ENCODE measurements at places on chromosomes 6 and 20.

GRCh38 chr6:125962900-125963497 is 6.4 kb downstream of the HINT3 start:
- DNase-seq, result no peak

GRCh38 chr6:78614961-78615360 is 252.4 kb upstream of the IRAK1BP1 start:
- DNase-seq, result no peak

- DNase-seq, result no peak
Observed at GRCh38 chr6:44020664-44021425, 106.4 kb downstream of the MRPL14 start.

GRCh38 chr6:135181333-135182070 is 394 bp downstream of the MYB start:
- no peak for DNase-seq

GRCh38 chr6:15194453-15194852 is 51.4 kb upstream of the JARID2 start:
- DNase-seq, result no peak

DNA sequence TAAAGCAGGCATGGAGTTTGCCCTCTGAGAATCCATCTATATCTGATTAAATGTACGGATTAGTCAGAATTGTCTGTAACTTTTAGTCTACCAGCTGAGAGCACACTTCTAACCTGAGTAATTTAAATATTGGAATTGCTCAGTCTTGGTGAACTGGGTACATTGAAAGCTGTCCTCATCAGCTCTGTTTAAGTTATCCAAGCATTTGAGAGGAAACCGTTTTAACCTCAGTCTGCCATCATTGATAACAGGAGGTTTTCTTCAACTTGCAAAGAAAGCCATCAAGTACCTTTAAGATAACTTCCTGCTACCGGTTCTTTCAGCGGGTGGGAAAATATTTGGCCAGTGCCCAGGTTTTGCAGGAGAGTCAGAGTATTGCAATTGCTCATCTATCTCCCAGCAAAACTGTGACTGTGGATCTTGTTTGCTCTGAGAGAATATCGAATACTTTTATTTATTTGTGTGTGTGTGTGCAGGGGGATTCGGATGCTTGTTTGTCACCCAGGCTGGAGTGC is 31.1 kb upstream of the F13A1 start:
- no peak for DNase-seq

DNA sequence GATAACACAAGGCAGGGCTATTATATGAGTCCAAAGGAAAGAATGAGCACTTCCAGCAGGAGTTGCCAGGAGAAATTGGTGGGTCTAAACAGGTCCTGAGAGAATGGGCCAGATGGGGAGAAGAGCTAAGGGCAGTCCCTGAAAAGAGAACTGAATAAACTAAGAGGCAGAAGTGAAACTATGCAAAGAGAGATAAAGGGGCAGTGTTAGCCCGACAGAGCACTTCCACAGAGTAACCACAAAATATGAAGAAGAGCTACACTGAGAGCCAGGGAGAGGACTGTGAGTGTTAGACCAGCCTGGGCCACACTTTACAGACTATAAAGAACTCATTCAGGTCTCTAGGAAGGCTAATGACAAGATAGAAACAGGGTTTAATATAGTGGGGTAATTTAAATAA is 43.8 kb downstream of the RALGAPA2 start:
- no peak for DNase-seq

DNA sequence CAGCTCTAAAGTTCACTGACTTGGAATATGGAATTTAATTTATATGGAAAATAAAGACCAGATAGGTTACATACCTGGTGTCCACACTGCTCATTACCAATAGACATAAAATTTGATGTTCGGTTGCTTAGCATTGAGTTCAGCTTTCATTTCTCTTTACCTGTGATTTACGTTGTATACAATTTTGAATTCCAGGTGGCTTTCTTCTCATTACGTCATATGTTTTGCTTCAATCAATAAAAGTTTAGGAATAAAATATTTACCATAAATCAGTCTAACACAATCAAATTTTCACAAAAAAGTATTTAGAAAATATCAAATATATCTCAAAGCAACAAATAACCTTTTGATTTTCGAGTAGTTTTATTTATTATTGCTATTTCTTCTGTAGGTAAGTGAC is 40.8 kb downstream of the HDGFL1 start:
- no peak for DNase-seq

- peak; percentile 40 for DNase-seq
Observed at GRCh38 chr20:31833130-31833930, 12.1 kb downstream of the FOXS1 start.

DNA sequence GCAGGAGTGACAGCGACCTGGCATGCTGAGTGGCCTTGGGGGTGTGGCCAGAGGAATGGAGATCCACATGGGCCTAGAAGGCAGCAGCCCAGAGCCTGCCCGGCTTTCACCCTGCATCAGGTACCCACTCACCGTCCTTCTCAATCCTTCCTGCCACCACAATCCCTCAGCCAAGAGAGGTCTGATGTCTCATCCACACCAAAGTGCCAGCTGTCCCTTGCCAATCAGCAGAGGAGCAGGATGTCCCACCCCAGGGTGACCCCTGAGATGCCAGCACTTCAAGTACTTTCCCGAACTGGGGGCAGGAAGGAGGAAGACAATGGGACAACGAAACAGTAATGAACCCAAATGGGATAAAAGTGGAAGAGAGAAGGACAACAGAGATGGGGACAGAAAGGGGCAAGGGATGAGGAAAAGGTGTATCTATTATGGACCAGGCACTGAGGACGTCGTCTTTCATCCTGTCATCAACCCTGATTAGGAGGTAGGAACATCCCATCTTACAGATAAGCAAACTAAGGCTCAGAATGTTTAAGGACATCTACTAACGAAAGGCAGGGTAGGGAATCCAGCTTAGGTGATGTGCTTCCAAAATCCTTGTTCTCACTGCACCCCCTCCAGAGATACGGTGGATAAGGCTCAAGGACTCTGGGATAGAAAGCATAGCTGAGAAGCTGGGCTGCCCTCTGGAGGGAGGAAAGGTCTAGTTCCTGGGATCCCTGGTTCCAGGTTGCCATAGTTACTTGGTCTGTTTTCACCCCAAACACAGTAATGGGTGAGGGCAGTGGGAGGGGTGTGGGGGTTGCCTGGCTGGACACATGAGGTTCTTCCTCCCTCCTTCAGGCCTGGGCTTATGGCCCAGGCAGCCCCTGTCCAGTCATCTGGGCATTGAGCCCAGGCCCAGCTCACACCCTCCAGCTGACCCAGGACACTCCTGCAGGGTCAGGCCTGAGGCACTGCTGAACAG is 4.5 kb upstream of the TNXB start:
- peak; percentile 99 for DNase-seq

GRCh38 chr6:142482974-142483373 is 181.2 kb downstream of the ADGRG6 start:
- peak; percentile 40 for DNase-seq

GRCh38 chr6:6283746-6284145 is 36.7 kb downstream of the F13A1 start:
- DNase-seq, result no peak

GRCh38 chr6:167410462-167410861 is 85.6 kb downstream of the TTLL2 start:
- no peak for DNase-seq

GRCh38 chr6:756224-756623 is 63.3 kb upstream of the EXOC2 start:
- no peak for DNase-seq

- peak; percentile 63 for DNase-seq
Observed at GRCh38 chr20:25364180-25364788, 26.4 kb downstream of the ABHD12 start.

GRCh38 chr6:123380257-123380656 is 256.5 kb downstream of the TRDN start:
- peak; percentile 43 for DNase-seq

GRCh38 chr6:32216285-32216684 is 7.6 kb downstream of the NOTCH4 start:
- no peak for DNase-seq

DNA sequence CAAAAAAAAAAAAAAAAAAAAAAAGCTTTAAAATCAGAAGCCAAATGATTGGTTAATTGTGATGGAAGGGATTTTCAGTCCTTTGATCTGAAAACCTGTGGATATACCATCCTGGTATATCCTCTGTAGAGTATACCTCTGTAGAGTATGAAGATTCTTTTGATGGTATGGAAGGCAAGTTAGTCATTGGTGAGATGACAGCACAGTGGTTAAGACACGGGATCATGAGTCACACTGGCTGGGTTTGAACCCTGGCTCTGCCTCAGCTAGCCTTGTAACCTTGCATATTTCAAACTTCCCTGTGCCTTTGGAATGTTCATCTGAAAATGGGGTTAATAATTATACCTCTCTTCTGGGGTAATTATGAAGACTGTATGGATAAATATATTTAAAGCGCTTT is 179.3 kb downstream of the CARMIL1 start:
- peak; percentile 91 for DNase-seq

- no peak for DNase-seq
Observed at GRCh38 chr20:1075616-1076015, 42.8 kb upstream of the PSMF1 start.

DNA sequence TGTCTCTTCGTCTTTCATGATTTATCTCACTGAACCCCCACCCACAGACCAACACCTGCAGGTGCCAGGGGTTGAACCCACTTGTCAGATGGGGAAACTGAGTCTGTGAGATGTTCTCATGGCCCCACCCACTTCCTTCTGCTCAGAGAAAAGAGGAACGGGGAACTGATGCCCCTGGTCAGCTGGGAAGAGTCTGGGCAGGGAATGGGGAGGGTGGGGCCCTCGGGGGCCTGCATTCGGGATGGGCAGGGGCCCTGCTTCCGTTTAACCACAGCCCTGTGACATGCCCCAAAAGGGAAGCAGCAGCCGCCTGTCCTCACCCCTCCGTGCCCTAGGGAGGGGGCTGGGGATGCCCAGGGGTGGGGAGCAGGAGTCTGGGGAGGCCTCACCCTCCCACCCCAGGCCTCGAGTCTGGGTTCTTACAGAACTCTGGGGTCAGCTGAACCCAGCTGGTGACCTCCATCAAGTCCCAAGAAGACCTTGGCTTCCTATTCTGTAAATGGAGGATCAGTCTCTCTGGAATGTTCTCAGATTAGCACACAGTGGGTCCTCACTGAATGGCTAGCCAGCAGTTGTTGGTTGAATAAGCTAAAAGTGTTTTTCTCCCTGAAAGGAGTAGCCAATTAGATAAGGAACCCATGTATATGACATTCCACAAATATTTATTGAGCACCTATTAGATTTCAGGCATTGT is 81.5 kb downstream of the CEBPB start:
- no peak for DNase-seq

GRCh38 chr20:33826270-33826897 is 15.2 kb downstream of the CHMP4B start:
- DNase-seq, result no peak

GRCh38 chr20:17556837-17557674 is 12.8 kb upstream of the DSTN start:
- peak; percentile 47 for DNase-seq

GRCh38 chr6:115717472-115717871 is 343.2 kb downstream of the FRK start:
- no peak for DNase-seq

DNA sequence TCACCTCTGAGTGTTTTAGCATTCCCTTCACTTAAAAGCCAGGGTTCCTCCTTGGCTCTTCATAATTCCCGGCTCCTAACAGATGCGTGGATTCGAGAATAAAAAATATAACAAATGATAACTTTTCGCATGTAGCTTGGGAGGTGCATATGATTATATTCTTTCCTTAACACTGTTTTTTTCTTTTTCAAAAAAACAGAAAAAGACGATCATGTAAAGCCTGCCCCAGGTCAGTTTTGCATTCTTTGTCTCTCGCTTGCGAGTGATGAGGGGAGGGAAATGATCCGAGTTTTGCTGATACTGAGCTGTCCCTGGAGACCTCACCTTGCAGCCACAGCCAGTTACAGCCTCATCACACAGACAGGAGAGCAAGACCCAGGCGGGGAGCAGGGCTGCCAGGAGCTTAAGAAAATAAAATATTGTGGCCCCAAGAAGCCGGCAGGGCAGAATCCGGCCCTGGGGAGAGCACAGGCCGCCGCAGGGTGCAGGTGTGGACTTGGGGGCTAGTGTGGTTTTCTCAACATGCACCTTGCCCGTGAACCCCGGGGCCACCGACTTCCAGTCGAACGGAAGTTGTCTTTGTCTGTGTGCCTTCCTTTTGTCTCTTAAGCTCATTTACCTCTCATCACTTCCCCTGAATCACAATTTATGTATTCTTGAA is 301.8 kb downstream of the TAF4 start:
- DNase-seq, result no peak

GRCh38 chr20:18287546-18287914 is 797 bp upstream of the ZNF133 start:
- no peak for DNase-seq

GRCh38 chr6:4268171-4268570 is 132.8 kb upstream of the ECI2 start:
- no peak for DNase-seq

All from fibroblast of mammary gland (primary cell).